ENCODE measurements at places on chromosomes 5 and 9. TPM values are rescaled to one million over a fixed set of nuclear protein-coding genes. Genes with fewer than 3 reads are reported as not detected.

KCNV2 gene
- not detected for total RNA-seq

TXNDC8 gene
- total RNA-seq, result not detected

GABRA6 gene
- not detected for total RNA-seq

HARS2 gene
- total RNA-seq, result 47.5 TPM

DNA sequence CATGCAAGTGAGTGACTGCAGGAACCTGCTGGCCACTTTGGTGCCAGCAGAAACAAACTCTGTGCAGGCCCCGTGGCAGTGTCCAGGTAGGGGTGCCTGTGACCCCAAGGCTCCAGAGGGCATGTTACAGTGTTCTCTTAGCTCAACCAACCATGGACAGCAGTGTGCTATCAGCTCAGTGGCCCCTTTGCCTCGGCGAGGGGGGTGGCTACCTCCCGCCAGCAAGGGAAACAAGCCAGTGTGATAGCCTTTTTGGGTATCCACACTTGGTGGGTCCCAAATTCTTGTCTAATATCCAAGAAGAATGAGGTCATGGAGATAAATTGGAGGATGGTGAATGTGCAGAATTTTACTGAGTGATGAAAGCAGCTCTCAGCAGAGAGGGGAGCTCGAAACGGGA is 298.6 kb upstream of the SLC30A5 start:
- peaks cover 12% of the 10 kb centered on the region for H3K27me3 ChIP-seq
- no peaks in the 10 kb centered on the region for H3K36me3 ChIP-seq
- H3K4me3 ChIP-seq, result no peak overlapping the region

- peaks cover 10% of the 10 kb centered on the region for H3K27me3 ChIP-seq
- DNase-seq, result no peak
- no peaks in the 10 kb centered on the region for H3K36me3 ChIP-seq
- no peak overlapping the region for H3K4me3 ChIP-seq
- no peak overlapping the region for H3K27ac ChIP-seq
These were observed 404.0 kb downstream of the TLE4 start for GRCh38 chr9:79975621-79976256.

DNA sequence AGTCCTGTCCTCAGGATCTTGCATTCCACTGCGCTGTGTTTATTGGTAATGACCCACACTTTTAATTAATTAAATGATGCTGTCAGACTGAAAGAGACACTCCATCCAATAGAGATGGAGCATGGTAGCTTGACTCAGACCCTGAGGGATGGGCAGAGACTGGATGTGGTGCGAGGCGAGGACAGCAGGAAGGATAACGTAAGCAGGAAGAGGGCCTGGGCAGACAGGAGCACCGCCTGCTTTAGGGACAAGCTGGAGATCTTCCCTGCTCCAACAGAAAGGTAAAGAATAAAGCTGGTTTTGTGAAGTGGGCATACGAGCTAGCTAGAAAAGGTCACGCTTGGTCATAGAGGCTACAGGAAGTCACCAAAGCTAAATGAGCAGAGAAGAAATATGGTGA is 3.6 kb upstream of the DOCK8 start:
- no peaks in the 10 kb centered on the region for H3K36me3 ChIP-seq
- H3K4me3 ChIP-seq, result no peak overlapping the region
- no peaks in the 10 kb centered on the region for H3K4me1 ChIP-seq

GRCh38 chr5:135034236-135034962 is 371 bp upstream of the PITX1 start:
- peak overlapping the region; percentile 78 for H3K4me3 ChIP-seq
- DNase-seq, result no peak
- H3K4me1 ChIP-seq, result peaks cover 20% of the 10 kb centered on the region

DNA sequence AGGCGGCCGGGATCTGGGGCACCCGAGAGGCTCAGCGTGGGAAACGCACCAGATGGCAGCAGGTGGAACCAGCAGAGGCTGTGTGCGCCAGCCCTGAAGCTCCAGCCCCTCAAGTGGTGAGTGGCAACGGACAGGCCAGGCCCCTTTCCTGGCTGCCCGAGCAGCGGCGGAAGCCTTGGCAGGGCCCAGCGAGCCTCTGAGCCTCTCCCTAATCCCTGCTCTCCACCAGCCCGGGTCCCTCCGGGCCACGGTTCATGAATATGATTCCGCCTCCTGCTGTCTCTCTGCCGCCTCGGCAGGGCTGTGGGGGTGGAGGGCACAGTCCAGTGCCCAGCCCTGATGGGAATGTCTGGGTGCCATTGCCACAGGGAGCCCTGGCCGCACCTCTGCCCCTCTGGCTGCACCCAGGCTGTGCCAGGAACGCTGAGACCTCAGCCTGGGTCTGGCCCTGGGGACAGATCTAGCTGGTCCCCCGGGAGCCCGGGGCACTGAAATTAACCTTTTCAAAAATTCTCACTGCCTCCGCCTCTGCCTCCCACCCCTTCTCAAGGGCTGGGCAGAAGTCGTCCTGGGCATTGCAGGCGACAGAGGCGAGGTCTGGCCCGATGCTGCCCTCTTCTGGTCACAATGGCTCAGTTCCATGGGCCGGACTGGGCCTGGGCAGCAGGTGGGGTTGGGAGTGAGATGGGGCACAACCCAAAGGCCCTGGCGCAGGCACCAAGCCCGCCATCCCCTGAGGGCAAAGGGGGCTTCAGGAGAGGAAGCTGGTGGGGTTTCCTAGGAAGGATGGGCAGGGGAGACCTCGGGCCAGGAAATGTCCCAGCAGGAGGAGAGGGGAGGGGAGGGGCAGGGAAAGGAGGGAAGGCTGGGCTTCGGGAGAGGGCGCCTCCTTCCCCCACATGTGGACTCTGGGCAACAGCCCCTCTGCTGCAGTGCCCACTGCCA is 20.3 kb downstream of the CCDC187 start:
- H3K4me1 ChIP-seq, result peaks cover 2% of the 10 kb centered on the region
- H3K27ac ChIP-seq, result no peak overlapping the region
- no peaks in the 10 kb centered on the region for H3K36me3 ChIP-seq
- H3K4me3 ChIP-seq, result no peak overlapping the region
- DNase-seq, result peak; percentile 78

- no peak for DNase-seq
- H3K4me1 ChIP-seq, result peaks cover 15% of the 10 kb centered on the region
- no peak overlapping the region for H3K4me3 ChIP-seq
- peak overlapping the region; percentile 31 for H3K27ac ChIP-seq
- H3K36me3 ChIP-seq, result peaks cover 6% of the 10 kb centered on the region
- no peaks in the 10 kb centered on the region for H3K27me3 ChIP-seq
These were observed 935.2 kb upstream of the DMAC1 start for GRCh38 chr9:8734760-8735159.

DNA sequence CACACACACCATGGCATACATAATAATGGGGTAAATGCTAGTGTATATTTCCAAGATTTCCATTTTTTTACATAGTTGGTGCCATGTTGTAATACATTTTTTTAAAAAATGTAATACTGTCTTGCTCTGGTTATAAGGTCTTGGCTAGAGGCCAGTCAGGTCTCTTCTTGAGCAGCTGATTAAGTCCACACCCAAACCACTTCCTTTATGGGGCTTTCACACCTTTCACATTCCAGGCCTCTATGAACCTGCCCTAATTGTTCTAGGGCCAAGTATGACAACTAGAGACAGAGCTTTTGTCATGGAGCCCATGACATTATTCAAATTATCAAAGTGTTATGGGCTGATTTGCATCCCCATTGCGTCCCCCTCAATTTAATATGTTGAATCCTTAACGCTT is 495.6 kb upstream of the CTNND2 start:
- DNase-seq, result no peak
- H3K27me3 ChIP-seq, result no peaks in the 10 kb centered on the region
- no peaks in the 10 kb centered on the region for H3K4me1 ChIP-seq
- no peak overlapping the region for H3K27ac ChIP-seq
- H3K36me3 ChIP-seq, result no peaks in the 10 kb centered on the region
- H3K4me3 ChIP-seq, result no peak overlapping the region

GRCh38 chr5:138489683-138490061 is 24.4 kb downstream of the EGR1 start:
- DNase-seq, result no peak
- H3K4me1 ChIP-seq, result peaks cover 17% of the 10 kb centered on the region
- H3K27ac ChIP-seq, result no peak overlapping the region
- H3K27me3 ChIP-seq, result peaks cover 23% of the 10 kb centered on the region
- H3K4me3 ChIP-seq, result no peak overlapping the region

- H3K27ac ChIP-seq, result peak overlapping the region; percentile 92
- peaks cover 36% of the 10 kb centered on the region for H3K36me3 ChIP-seq
- no peaks in the 10 kb centered on the region for H3K27me3 ChIP-seq
- peaks cover 10% of the 10 kb centered on the region for H3K4me1 ChIP-seq
These were observed 107.4 kb downstream of the TLE1 start for GRCh38 chr9:81581986-81582385.

GRCh38 chr9:104970271-104970987 is 42.5 kb upstream of the ABCA1 start:
- no peak for DNase-seq
- H3K27me3 ChIP-seq, result peaks cover 3% of the 10 kb centered on the region
- H3K36me3 ChIP-seq, result no peaks in the 10 kb centered on the region
- no peak overlapping the region for H3K4me3 ChIP-seq
- H3K4me1 ChIP-seq, result peaks cover 12% of the 10 kb centered on the region

DNA sequence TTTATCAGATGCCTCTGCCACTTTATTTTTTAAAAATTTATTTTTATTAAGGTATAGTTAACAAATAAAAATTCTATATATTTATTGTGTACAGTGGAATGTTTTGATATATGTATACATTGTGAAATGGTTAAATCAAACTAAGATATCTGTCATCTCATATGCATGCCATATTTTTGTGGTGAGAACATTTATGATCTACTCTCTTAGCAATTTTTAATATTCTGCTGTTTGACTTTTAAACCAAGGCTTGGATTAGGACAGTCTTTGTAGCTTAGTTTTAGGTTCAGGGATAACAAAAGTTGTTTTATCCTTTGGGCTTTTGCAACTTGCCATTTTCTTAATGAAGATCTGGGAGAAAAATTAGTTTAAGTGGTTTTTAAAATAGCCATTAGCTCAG is 46.0 kb upstream of the CDKN2B start:
- no peaks in the 10 kb centered on the region for H3K36me3 ChIP-seq
- H3K4me1 ChIP-seq, result no peaks in the 10 kb centered on the region
- H3K4me3 ChIP-seq, result no peak overlapping the region
- H3K27ac ChIP-seq, result no peak overlapping the region
- no peak for DNase-seq
- H3K27me3 ChIP-seq, result no peaks in the 10 kb centered on the region

DNA sequence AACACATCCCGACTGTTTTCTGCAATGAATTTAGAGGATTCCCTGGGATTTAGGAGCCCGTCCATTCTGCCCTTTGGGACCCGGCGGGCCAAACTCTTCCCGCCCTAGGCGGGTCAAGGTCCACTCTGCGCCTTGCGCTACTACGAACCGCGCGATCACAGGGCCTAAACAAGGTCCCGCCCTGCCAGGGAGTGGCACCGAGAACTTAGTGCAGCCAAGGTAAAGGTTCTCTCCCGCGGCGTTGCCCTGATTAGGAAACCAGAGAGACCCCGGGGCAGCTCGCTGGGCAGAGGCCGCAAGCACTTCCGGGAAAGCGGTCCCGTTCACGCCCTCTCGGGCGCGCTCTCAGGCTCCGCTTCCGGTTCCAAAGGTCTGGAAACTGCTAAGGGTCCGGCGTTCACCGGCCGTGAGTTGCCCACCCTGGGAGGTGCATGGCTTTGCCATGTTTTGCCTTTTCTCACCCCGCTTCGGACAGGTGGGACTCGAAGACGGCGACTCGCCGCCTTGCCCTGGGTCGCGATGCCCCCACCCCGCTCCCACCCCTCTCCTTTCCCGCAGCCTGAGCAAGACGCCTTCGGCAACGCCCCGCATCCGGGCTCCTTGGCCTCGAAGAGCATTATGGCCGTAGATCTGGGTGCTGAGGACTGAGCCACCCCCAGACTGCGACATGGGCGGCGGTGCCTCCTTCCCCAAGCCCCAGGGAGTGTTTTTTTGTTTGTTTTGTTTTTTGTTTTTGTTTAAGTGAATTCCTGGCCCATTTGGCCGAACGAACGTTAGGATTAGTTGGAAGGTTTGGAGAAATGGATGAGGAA is 23.4 kb downstream of the HNRNPK start:
- DNase-seq, result peak; percentile 35
- peak overlapping the region; percentile 96 for H3K27ac ChIP-seq
- peak overlapping the region; percentile 89 for H3K4me3 ChIP-seq
- no peaks in the 10 kb centered on the region for H3K27me3 ChIP-seq
- H3K36me3 ChIP-seq, result peaks cover 1% of the 10 kb centered on the region
- H3K4me1 ChIP-seq, result peaks cover 6% of the 10 kb centered on the region

GRCh38 chr5:174825587-174825986 is 101.2 kb downstream of the MSX2 start:
- DNase-seq, result no peak
- H3K36me3 ChIP-seq, result no peaks in the 10 kb centered on the region
- peaks cover 15% of the 10 kb centered on the region for H3K27me3 ChIP-seq
- H3K4me1 ChIP-seq, result no peaks in the 10 kb centered on the region
- no peak overlapping the region for H3K27ac ChIP-seq
- no peak overlapping the region for H3K4me3 ChIP-seq

DNA sequence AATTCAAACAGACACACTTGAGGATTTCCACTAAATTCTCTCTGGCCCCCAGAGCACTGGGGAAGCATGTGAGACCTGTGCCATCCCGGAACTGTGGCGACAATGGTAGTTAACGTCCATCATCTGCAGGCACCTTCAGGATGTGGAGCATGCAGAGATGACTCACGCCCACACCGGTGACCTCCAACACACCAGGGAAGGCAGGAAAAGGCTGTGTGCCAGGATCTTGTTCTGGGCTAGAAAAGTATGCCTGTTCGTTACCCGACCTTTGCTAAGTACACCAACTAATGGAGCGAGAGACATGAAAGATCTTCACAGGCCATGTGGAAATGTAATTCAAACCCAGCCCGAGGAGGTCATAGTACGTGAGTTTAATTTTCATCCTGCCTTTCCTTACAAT is 208.8 kb downstream of the MELK start:
- no peak overlapping the region for H3K4me3 ChIP-seq
- peaks cover 59% of the 10 kb centered on the region for H3K27me3 ChIP-seq
- no peaks in the 10 kb centered on the region for H3K36me3 ChIP-seq

DNA sequence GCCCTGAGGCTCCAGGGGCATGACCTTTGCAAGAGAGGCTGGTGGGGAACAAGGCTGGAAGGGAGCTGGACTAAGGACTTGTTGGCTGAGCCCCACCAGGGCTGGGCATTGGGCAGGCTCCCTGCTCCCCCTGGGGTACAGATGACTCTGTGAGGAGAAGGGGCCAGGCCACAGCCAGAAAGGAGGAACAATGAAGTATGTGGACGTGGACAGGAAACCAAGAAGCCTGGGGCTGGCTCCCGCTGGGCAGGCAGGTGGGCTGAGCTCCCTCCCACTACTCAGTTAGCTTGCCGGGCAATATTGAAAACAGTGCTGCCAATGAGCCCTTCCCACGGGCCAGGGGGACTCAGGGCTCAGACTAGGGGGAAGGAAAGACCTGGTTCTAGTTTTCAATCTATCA is 66.1 kb upstream of the SPTLC1 start:
- H3K4me1 ChIP-seq, result no peaks in the 10 kb centered on the region
- peaks cover 2% of the 10 kb centered on the region for H3K27me3 ChIP-seq
- DNase-seq, result no peak
- no peak overlapping the region for H3K4me3 ChIP-seq

GRCh38 chr5:56971275-56971674 is 19.4 kb upstream of the MIER3 start:
- peaks cover 5% of the 10 kb centered on the region for H3K27me3 ChIP-seq
- DNase-seq, result no peak
- H3K27ac ChIP-seq, result no peak overlapping the region
- H3K4me1 ChIP-seq, result peaks cover 2% of the 10 kb centered on the region
